Astrocyte of the hippocampus (primary cell): ENCODE measurements at places on chromosomes 5 and 9.

- DNase-seq = no peak
Observed at GRCh38 chr5:156956321-156956720, 6.7 kb downstream of the TIMD4 start.

DNA sequence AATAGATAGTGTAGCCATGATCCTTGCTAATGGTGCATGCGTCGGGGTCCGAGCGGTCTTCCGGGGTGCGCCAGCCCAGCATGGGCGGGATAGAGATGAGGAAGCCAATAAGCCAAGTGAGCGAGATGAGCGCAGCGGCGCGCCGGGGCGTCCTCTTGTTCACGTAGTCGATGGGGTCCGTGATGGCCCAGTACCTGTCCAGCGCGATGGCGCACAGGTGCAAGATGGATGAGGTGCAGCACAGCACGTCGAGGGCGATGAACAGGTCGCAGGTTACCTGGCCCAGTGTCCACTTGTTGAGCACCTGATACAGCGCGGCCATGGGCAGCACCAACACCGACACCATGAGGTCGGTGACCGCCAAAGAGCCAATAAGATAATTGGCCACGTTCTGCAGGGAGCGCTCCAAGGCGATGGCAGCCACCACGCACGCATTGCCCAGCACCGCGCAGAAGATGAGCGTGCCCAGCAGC is 1.1 kb downstream of the HTR1A start:
- DNase-seq = no peak

GRCh38 chr9:77954013-77954665 is 77.5 kb downstream of the GNAQ start:
- peak; percentile 34 for DNase-seq

GRCh38 chr5:123112196-123112595 is 23.2 kb downstream of the PRDM6 start:
- no peak for DNase-seq
